Activated T-helper 1 cell treated with anti-CD3 and anti-CD28 coated beads, Interleukin-12 subunit alpha, Interleukin-12 subunit beta, Interleukin-2, Interleukin-4 antibody, amounts not matched to agents 30 ng/mL and 10 ng/mL and 1 ng/mL, durations not matched to agents 14 hours and 24 hours and 36 hours (primary cell): ENCODE measurements at places on chromosomes 6 and 20.

DNA sequence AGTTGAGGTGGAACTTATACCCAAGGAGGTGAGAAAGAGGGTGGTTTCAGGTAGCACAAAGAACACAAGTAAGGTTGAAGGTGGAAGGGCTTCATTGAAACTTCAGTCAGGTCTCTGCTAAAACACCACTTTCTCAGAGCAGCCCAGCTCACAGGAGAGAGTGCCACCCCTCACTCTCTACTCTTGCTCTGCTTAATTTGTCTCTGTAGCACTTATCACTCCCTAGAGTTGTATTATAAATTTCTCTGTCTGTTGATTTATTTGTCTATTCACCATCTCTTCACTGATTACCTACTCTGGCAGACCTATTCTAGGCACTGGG lies 353.8 kb upstream of the CNR1 start:
- DNase-seq: no peak

DNA sequence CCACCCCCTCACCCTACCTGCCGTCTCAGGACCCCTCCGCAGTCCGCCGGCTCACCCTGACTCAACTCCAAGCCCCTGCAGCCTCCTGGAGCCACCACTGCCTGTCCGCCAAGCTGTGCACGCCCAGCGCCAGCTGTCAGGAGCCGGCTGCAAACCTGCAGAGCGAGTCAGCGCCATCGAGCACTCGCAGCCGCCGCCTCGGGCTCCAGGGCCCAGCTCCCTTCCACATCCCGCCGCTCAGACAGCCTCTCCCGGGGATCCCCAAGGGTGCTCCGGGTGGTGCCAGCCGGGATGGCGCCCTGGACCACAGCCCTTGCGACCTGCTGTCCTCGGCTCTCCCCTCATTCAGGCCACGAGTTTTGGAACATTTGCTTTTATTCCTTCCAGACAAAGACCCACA lies 4.3 kb downstream of the TNNC2 start:
- no peak for DNase-seq

DNA sequence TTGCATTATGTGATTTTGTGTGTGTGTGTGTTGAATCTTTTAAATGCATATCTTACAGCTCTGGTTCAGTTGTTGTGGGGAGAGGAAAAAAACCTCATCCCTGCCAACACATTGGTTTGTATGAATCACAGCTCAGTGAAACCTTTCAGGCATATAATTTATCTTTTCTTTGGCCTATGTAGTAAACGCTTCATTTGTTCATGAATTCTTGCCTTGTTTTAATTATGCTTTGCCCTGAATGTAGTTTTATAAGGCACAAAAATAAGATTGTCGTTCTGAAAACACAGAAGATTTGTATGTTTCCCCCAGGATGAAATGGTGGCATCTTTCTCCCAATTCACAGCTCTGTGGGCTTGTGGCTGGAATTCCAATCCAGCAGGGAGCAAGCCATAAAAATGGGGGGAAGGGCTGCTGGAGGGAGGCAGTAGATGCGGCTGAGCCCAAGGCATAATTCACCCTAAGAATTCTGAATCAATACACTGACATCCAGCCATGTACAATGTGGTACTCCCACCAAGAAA lies 45.1 kb downstream of the BCAS1 start:
- no peak for DNase-seq

DNA sequence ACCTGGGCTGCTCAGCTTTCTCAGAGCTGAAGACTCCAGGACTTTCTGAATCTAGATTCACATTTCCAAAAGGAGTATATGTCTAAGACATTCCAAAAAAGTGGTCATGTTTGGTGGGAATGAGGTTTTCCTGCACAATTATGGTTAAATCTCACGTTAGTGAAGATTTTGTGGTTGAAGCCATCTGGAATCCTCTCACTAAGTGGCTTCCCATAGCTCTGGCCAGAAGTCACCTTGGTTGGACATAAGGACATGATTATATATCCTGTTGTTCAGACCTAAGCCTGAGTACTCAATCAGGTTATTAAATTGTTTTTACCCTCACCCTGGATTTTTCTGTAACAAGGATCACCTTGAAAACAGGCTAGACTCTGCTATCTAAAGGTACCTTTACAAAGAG lies 176.1 kb upstream of the PLN start:
- no peak for DNase-seq

DNA sequence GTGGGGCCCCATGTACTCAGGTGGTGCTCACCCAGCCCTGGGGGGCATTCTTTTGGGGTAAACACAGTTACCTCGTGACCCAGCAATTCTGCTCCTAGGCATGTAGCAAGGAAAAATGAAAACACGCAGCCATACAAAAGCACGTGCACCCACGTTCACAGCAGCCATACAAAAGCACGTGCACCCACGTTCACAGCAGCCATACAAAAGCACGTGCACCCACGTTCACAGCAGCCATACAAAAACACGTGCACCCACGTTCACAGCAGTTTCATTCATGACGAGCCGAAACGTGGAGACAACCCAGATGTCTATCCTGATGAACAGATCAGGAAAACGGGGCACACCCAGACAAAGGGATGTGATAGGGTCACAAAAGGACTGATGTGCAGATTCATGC lies 57.1 kb downstream of the YTHDF1 start:
- no peak for DNase-seq

GRCh38 chr20:8526610-8527009 lies 394.5 kb downstream of the PLCB1 start:
- no peak for DNase-seq

GRCh38 chr6:168407842-168408241 lies 33.1 kb upstream of the SMOC2 start:
- DNase-seq: no peak

DNA sequence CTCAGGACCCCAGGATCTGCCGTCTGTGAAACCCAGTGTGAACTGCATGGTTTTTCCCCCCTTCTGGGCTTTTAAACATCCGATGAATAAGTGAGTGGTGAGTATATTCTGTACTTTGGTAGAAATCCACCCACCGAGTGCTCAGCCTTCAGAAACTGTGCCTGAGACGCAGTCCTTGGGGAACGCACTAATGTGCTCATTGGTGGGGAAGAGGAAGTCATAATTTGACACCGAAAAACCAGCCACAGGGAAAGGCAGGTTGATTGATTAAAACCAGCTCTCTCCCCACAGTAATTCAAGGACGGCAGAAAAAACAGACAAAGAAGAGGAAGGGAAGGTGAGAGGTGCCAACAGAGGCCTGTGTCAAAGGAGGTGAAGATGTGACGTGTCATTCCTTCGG lies 21.7 kb downstream of the EDN3 start:
- no peak for DNase-seq

GRCh38 chr6:160960839-160961238 lies 30.7 kb upstream of the MAP3K4 start:
- DNase-seq: no peak

- no peak for DNase-seq
Measured at GRCh38 chr6:141866731-141867497, 265.8 kb upstream of the GJE1 start.

DNA sequence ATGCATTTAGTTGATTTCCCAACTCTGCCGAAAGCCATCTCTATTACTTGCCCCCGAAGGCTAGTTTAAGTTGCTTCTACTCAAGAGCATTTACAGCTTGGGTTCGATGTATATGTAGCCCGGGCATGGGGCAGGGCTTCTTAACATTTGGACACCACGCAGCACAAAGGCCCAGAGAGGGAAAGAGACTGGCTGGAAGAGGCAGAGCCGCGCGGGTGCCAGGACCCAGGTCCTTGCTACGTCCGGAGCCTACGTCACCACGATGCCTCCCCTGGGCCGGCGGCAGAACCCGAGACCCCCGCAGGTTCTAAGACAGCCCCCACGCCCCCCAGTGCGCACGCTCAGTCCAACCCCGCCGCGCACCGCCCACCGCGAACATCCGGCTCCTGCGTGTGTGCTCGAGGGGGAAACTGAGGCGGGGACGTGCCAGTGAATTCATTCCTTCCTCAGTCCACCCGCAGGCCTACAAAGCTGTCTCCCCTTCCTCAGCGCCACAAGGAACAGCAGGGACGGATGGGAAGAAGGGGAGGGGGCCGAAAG lies 367 bp upstream of the PCIF1 start:
- DNase-seq: no peak

DNA sequence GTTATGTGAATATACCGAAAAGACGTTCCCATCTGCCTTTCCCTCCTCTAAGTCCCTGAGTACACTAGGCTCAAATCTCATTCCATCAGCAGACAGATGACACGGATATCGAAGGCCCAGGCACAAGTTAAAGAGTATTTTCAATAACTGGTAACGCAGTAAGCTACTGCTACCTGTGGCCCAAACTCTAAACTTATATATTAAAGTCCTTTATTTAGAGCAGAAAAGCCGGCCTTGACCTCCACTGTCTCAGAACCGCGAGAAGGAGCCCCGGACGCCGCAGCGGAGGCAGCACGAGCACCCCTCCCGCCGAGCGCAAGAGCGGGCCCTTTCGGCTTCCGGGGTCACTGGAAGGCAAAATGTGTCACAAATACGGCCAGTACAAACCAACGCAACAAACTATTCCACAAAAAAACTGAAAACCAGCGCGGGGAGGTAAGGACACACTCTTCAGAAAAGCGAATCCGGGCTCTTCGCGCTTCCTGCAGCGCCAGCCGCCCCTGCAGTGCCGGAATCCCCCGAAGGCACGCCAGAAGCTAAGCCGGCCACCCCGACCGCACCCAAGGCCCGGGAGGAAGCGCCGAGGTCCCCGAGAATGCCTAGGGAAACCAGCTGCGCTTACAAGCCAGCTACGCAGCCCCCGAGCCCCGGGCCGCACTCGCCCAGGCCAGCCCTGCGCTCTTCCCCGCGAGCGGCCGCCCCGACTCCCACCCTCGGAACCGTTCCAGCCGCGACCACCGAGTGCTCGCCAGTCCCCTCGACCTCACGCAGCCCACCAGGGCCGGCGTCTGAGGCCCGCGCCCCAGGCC lies 681 bp downstream of the DIDO1 start:
- DNase-seq: peak; percentile 39

DNA sequence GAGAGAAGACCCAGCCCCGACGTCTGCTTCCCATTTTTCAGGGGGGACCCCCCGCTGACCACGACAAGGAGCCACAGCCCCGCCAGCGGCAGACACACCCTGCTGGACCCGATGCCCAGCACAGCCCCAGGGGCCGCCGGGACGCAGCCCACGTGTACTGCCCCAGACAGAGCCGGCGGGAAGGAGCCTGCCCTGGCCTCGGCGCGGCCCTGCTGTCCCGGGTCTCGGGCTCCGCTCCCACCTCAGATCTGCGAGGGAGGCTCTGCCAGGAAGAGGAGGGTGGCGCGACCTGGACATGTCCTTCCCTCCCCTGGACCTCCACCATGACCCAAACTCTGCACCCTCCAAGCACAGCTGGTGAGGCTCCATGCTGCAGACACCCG lies 54.7 kb downstream of the KCNQ2 start:
- no peak for DNase-seq

GRCh38 chr6:56433119-56433518 lies 185.7 kb upstream of the COL21A1 start:
- no peak for DNase-seq

DNA sequence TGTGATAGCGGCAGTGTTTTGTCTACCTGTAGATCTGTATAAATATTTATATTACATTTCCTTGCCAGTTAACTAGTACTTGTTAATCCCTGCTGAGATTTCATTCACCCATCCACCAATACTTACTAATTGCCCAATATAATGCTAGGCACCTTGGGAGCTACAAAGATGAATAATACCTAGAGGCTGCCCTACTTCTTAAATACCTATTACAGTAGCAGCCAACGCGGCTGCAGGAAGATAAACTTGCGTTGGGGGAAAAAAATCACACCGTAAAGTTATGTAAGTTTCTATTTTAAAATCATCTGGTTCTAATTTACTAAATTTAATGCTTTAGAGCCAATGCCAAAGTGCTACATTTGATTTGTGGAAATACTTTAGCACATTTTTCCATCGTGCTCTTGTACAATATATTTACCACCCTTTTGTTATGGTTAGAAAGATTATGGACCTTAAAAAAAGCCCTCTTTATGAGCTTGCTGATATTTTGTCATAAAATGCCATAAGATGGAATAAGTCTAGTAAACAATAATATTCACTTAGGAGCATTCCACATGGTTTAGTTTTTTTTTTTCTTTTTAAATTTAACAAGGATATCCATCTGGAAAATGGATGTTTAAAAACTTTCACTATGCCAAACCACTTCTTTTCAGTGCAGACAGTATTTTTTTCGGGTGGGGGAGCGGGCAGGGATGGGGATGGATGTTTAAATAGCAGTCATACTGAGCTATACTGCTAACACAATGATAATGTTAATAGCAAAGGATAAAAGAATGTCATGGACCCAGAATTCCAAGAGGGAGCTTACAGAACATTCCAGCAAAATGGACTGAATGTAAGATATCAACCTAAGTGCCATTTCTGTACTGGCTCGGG lies 13.2 kb upstream of the NEDD9 start:
- no peak for DNase-seq

DNA sequence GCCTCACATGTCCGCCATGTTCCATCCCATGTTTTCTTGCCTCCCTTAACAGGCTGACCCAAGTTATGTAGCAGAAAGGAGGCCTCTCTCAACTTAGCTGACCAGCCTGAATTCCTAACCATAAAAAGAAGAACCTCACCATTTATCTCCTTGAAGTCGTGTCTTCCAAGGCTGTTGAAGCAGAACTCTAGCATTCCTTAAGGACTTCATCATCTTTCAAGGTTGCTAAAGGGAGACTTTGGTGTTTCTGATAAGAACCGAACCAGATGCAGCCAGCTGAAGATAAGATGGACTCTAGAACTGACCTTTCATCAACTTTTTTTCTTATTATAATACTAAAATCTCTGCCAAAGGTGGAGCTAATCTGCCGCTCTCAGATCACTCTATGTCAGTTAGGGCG lies 571.7 kb upstream of the SLC35B3 start:
- DNase-seq: no peak

DNA sequence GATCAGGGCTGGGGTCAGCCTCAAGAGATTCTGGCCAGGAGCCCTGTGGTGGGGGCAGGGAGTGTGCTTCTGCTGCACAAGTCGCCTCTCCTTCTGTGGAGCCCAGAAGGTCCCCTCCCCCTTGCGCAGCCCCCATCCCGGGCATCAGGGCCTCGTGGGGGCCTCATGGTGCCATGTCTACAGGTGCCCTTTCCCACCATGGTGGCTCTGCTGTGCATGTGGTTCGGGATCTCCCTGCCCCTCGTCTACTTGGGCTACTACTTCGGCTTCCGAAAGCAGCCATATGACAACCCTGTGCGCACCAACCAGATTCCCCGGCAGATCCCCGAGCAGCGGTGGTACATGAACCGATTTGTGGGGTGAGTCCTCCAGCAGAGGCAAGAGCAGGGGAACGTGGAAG lies 48.1 kb downstream of the TM9SF4 start:
- no peak for DNase-seq

- no peak for DNase-seq
Measured at GRCh38 chr20:61531553-61532345, 279.7 kb downstream of the CDH4 start.

- no peak for DNase-seq
Measured at GRCh38 chr6:21176197-21176596, 417.4 kb upstream of the SOX4 start.
